H4 (cell line): ENCODE measurements at places on chromosomes 2 and 18. TPM values are rescaled to one million over a fixed set of nuclear protein-coding genes. Genes with fewer than 3 reads are reported as not detected.

Gene SERPINB3
- total RNA-seq, result not detected in 2 replicates

Gene TNP1
- total RNA-seq, result not detected in 2 replicates

Gene BCS1L
- total RNA-seq, result 15.9 and 28.1 TPM in 2 replicates

Gene SULT1C3
- not detected in 2 replicates for total RNA-seq

Gene ALLC
- not detected in 2 replicates for total RNA-seq

Gene ACKR3
- 1.0 and 1.4 TPM in 2 replicates for total RNA-seq

Gene RTKN
- total RNA-seq, result 9.4 and 10.5 TPM in 2 replicates

Gene DSC2
- total RNA-seq, result 0.14 and 0.48 TPM in 2 replicates

DNA sequence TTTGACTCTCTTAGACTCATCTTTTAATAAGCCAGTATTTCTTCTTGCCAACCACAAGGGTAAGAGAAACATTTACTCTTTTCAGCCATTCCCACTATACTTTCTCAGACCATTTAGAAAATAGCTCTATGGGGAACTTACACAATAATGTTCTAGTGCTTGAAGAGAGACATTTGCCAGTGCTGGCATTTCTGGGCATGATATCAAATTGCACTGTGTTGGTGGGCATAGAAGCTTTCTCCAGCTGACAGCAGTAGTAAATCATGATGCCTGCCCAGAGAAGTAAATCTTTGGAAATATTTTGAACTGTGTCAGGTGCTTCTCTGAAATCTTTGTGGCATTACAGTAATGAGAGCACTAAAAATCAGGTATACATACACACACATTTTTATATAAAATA is 346.6 kb downstream of the CBLN2 start:
- peak; percentile 49 for DNase-seq

GRCh38 chr2:37415128-37415820 is 70.8 kb downstream of the QPCT start:
- DNase-seq, result peak; percentile 12

DNA sequence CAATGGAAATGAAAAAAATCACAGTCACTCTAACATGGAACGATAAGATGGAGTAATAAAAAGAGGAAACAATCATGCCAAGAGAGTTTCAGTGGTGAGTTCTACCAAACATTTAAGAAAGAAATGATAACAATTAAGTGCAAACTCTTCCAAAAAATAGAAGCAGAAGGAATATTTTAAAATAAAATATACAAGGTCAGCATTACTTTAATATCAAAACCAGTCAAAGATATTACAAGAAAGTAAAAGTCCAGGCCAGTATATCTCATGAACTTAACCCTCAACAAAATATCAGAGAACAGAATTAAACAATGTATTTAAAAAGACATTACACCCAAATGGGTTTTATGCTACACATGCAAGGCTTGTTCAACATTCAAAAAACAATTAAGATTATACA is 829.4 kb downstream of the TRIB2 start:
- DNase-seq, result no peak

DNA sequence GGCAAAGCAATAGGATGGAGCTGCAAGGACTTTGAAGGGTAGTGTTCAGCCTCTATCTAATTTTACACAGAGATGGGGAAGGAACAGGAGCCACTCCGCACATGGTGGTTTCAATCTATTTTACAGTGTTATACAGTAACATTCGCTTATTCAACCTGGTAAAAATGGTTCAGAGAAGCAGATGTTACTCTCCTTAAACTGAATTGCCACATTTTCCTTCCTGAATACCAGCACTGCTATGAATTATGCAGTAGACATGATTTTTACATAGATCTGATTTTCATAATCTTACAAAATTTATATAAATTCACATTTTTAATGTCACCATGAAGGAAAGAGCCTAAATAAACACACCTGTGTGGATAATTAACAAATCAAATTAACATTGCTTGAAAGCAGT is 85.0 kb downstream of the ITGA4 start:
- DNase-seq, result no peak

DNA sequence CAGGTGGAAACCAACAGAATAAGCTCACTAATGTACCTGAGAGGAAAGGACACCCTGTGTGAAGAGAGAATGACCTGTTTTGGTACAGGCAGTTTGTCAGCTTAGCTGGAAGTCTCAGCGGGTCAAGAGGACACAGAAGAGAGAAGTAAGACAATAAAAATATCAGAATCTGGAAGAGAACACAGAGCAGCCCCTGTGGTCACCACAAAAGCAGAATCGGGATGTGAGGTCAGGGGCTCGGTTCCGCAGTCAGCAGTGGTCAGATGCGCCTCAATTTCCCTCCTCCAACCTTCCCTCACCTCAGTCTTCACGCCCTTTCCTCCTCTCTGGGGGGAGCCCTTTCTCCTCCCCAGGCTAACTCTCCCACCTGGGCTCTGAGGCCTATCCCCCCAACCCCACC is 122.9 kb downstream of the AFF3 start:
- no peak for DNase-seq

- peak; percentile 18 for DNase-seq
Measured at GRCh38 chr18:56702946-56703345, 51.8 kb downstream of the WDR7 start.

GRCh38 chr2:26073830-26074229 is 39.9 kb downstream of the RAB10 start:
- no peak for DNase-seq

- DNase-seq, result no peak
Measured at GRCh38 chr2:46548103-46548486, 68.7 kb downstream of the TMEM247 start.

- no peak for DNase-seq
Measured at GRCh38 chr2:238655974-238656722, 191.7 kb upstream of the TWIST2 start.

DNA sequence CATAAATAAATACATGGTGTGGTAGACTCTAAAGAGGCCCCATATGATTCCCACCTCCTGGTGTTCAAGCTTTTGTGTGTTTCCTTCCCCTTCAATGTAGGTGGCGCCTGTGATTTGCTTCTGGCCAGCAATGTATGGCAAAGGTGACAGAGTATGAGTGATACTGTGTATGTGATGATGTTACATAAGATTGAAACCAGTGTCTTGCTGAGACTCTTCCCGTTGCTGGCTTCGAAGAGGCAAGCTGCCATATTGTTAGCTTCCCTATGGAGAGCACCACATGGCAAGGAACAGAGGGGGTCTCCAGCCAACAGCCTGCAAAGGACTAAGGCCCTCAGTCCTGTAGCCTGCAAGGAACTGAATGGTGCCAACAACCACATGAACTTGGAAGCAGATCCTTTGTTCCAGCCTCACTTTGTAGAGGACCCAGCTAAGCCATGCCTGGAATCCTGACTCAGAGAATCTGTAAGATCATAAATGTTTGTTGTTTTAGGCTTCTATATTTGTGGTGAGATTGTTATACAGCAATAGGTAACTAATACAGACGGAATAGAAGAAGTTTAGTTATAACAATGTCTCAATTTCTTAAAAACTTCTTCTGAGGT is 1.7 kb upstream of the SMAD4 start:
- peak; percentile 27 for DNase-seq

DNA sequence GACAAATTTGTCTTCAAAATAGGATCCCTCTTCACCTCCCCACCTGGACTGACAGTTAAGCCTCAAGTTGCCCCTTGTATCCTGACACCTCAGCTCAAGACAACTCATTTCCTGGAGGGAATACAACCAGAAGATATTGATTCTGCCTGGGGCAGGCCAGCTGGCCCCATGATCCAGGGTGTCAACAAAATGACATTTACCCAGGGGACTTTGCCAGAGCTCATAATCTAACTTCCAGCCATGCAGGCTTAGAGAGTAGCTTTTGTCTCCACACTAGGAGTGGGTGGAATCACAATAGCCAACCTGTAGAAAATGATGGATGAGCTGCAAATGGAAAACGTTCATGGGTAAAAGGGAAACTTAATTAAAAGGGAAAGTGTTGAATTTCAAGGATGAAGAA is 220.1 kb upstream of the DPP10 start:
- no peak for DNase-seq

DNA sequence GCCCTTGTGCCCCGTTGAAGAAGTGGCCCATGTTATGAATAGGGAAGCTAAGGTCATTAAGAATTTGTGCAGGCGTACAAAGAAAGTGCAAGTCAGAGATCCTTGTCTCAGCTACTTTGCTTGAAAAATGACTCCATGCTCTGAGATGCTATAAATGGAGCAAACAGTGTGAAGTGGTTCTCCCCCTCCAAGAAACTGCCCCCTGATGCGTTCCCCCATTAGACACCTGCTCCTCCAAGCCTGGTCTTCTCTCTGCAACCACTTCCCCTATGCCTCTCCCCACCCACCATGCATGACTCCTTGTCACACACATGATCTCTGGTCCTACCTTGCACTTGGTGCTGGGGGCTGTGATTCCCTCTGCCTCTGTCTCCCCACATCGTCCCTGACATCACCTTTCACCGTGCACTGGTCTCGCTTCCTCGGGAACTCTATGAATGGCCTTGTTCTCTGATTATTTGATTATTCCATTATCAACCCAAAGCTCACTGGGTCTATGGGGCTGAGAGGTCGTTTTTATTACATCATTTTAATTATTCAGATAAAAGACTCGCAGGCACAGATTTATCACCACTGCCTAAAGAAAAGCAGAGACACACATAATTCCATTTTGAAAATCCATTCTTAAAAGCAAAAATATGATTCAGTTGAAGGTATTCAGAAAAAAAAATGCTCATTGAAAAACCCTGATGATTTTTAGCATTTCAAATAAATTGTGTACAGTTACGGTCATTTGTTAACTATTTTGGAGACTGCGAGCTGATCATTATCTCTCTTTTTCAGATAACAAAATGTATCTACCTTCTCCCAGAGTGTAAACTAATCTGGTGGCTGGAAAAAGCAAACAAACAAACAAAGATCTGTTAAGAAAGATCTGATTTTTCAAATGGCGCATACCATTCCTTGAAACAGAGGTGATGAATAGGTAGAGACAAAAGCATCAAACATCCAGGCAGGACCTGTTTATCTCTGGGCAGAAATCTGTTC is 294.9 kb downstream of the SOX11 start:
- DNase-seq, result no peak

GRCh38 chr2:149860276-149860921 is 272.8 kb upstream of the MMADHC start:
- peak; percentile 95 for DNase-seq

- no peak for DNase-seq
Measured at GRCh38 chr2:212484563-212485080, 54.0 kb downstream of the ERBB4 start.

GRCh38 chr2:118808429-118808809 is 39.0 kb downstream of the EN1 start:
- DNase-seq, result no peak

- no peak for DNase-seq
Measured at GRCh38 chr2:190726255-190726654, 77.4 kb downstream of the NAB1 start.

DNA sequence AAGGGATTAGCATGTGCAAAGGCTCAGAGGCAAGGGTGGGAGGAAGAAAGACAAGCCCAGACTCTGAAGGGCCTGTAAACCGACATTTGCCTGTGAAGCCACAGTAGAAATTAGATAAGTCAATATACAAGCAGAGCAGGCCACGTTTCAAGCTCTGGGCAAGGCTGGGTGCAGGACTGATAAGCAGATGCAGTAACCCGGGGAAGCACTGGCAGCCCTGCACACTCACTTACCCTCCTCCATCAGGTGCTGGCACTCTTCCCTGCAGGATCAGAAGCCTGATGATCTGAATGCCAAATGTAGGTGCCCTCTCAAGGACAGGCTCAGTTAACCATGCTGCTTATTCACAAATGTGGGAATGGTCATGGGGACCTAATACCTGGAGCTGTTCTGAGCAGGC is 46.3 kb upstream of the RAB12 start:
- DNase-seq, result no peak

GRCh38 chr2:47255794-47256193 is 100.7 kb upstream of the STPG4 start:
- no peak for DNase-seq

DNA sequence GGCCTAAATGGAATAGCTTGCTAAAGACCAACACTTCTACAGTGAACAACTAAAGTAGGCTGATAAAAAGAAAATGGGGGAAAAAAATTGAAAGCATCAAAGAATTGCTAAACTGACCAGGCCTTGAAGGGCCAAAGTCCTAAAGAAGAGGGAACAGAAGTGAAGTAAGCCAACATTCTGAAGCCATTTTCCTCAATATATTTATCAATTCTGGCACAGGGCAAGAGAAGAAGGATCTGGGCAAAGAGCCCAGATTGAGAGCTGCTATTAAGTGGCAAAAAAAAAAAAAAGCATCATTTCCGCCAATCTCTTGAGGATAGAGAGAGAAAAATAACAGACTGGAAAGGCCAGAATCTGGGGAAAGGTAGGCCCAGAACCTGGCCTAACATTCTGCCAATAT is 25.7 kb downstream of the FANCL start:
- no peak for DNase-seq

- no peak for DNase-seq
Measured at GRCh38 chr2:182324665-182325064, 102.2 kb downstream of the PDE1A start.

GRCh38 chr2:229340086-229340760 is 69.1 kb upstream of the PID1 start:
- DNase-seq, result peak; percentile 40

- no peak for DNase-seq
Measured at GRCh38 chr18:67840379-67840778, 323.9 kb upstream of the DSEL start.

- DNase-seq, result no peak
Measured at GRCh38 chr2:129803871-129804270, 175.6 kb upstream of the RAB6C start.

DNA sequence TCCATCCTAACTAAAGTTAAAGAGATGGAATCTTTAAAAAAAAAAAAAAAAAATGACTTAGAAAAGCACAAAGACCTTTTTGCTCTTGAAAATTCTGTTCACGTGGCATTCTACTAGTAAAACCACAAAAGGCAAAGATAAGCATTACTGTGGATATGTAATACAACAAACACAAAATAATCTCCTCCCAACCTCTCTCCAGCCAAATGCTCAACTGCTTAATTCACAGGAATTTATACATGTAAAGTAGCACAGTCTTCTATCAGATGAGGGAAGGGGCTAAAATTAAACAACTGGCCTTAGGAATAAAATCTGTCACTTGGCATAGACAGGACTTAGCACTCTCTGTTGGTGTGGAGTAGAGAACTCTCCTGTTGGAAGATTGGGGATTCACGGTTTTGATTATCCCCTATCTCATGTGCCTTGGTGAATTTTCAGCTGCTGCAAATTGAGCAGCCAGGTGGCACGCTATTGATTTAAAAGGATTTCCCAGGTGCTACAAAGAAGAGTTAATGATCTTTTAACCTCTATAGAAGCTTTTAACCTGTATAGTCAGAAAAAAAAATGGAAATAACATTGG is 57.4 kb downstream of the ATIC start:
- no peak for DNase-seq

DNA sequence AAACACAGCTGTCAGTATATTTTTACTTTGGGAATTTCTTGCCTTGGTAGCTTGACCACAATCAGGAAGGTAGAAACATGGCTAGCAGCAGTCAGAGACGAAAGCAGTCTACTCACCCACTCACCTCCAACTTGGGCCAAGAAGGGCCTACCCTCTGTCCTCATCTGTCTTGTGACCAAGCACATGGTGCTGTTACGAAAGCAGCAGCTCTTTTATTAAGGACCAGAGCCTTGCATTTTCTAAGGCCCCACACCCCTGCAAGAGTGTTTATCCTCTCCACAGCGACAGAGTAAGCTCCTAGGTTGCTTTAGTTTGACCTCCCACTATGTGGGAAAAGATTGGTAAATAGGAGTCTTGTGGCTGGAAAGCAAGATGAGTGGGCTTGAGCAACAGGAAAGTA is 31.3 kb upstream of the MSTN start:
- peak; percentile 29 for DNase-seq

GRCh38 chr2:239304533-239305221 is 96.1 kb downstream of the HDAC4 start:
- DNase-seq, result no peak
